G401 (cell line): ENCODE measurements at places on chromosomes 13 and 19.

GRCh38 chr19:55632463-55632834, 8.1 kb upstream of the ZNF784 start:
- DNase-seq = peak; percentile 95

GRCh38 chr13:23463661-23464060, 30.2 kb upstream of the SACS start:
- no peak for DNase-seq

- peak; percentile 55 for DNase-seq
Measured at GRCh38 chr19:36246006-36246481, 31.1 kb downstream of the ZNF146 start.

- no peak for DNase-seq
Measured at GRCh38 chr13:32889986-32890565, 126.1 kb upstream of the KL start.

- DNase-seq = no peak
Measured at GRCh38 chr13:28621449-28621848, 37.5 kb upstream of the POMP start.

DNA sequence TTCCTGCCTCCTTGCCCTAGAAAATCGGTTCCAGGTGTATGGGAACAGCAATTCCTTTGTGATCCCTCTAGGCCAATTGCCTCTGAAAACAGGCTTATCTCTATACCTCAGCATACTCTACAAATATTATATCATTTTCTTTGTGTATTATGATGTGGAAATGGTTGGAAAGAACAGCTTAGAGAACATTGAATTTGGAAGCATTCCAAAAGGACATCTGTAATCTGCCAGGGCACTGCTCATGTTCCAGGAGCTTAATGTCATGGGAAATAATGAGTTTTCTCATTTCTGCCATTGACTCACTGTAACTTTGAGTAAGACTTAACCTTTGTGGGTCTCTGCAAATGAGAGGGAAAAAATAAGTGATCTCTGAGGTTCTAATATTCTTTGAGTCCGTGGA, 147.3 kb downstream of the UFM1 start:
- no peak for DNase-seq

DNA sequence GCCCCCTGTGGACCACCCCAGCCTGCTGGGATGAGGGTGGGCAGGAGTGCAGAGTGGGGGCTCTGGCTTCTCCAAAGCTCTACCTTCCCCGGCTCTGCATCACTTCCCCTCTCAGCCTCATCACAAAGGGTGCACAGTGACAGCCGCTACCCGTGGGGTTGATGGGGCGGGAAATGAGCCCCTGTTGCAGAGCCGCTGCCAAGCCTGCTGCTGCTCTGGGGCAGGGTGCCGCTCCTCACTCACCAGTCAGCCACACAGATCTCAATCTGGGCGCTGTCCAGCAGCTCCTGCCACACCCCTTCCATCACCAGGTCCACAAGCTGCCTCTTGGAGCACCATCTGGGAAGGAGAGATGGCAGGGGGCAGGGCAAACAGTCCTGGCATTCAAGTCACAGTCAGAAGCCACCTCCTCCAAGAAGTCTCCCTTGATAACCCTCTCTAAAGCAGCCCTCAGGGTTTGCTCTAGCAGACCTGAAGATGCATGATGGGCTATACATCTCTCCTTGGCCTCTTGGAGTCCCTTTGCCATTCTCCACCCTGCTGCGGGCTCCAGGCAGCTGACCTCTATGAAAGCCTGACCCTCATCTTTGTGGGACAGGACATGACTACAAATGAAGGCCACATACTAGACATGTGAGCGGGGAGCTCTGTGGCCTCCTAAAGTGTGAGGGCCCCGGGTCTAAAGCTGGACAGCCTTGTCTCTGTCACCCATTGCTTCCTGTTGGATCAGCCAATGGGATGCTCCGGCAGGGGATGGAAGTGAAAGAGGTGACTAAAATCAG, 15.7 kb downstream of the MRPS12 start:
- DNase-seq = no peak

DNA sequence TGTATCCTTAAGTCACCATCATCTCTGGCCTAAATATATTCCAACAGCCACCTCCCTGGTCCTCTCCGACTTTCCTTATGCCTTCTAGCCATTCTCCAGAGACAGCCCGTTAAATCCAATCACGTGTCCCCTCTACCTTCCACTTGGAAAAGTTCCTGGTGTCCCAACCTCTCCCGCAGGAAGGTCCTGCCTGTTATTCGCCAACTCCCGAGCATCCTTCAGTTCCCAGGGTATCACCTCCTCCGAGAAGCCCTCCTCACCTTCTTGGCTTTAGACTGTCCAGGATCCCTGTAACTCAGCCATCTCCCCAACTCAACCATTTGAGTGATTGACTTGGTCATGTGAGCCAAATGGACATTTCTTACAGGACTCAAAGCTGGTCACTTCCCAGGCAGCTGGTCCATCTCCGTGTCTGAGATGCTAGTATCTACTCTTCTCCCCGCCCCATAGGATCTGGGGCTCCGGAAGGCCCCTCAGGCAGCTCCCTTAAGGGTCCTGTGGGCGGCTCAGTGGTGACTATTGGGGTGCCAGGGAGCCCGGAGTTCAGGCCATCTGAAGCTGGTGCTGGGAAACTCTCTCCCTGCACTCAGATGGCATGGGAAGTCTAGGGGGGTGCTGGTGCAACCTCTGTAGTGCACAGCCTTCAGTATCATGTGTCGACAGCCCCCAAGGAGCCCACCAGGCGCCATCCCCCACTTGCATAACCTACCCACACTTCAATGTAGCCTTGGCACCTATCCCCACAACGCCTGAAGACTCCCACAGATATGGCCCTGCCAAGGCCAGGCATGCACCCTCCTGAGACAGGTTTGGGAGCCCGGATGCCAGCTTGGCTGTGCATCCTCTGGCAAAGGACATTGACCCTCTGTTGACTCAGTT, 27.9 kb upstream of the NANOS3 start:
- DNase-seq = no peak

GRCh38 chr13:112072534-112073244, 5.7 kb downstream of the SOX1 start:
- DNase-seq = peak; percentile 4

GRCh38 chr13:98592362-98592732, 15.4 kb upstream of the STK24 start:
- no peak for DNase-seq

GRCh38 chr13:55887561-55887960, 1253.2 kb upstream of the PRR20A start:
- DNase-seq = peak; percentile 6

GRCh38 chr13:34864671-34865070, 77.4 kb upstream of the NBEA start:
- no peak for DNase-seq

DNA sequence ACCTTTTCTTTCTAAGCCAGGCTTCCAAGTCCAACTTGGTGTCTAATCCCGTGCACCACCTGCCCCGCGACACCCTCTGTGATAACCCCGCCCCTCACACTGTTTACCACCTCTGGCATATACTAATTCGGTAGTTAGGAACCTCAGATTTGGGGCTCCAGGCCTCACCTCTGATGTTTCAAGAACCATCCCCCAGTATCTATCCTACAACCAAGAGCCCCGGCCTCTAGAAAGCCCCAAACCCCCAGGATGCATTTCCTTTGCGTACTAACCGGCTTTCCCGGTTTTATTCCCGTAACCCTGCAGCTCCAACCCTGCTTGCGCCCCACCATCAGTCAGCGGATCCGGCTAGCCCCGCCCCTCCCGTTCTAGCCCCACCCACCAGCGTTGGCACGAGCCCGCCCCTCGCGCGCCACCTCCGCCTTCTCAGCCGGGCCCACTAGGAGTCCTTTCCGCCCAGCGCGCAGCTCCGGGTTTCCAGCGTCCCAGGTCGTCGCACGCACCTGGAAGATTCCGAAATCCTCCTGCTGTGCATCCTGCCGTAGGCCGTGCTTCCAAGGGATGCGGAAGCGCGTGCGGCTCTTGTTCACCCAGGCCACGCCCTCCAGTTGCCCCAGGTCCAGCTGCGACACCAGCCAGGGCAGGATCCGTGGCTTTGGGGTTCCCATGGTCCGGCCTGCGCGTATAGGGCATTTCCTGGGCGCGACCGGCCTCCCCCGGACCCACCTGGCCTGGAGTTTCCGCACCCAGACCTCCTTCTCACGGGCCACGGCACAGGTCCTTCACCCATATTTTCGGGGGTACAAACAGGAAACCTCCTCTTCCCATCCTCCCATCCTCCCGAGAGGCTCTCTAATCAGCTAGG, 1.3 kb downstream of the IRF3 start:
- DNase-seq = peak; percentile 87

DNA sequence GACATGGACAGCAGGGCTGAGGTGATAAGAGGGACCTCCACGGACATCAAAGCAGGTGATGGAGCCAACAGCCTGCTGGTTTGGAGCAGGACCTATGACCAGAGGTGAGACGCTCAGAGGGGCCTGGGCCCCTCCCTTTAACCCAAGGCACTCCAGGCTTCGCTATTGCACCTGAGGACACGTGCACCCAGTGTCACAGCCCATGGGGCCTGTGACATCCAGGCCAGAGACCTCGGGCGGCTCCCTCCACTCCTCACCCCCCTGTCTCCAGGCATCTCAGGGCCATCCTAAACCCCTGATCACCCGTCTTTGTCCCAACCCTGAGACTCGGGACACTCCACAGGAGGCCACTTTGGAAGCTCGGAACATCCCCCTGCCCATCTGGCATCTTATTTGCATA, 12.9 kb downstream of the ADGRE5 start:
- no peak for DNase-seq

- DNase-seq = no peak
Measured at GRCh38 chr19:9849791-9850190, 14.7 kb downstream of the PIN1 start.

DNA sequence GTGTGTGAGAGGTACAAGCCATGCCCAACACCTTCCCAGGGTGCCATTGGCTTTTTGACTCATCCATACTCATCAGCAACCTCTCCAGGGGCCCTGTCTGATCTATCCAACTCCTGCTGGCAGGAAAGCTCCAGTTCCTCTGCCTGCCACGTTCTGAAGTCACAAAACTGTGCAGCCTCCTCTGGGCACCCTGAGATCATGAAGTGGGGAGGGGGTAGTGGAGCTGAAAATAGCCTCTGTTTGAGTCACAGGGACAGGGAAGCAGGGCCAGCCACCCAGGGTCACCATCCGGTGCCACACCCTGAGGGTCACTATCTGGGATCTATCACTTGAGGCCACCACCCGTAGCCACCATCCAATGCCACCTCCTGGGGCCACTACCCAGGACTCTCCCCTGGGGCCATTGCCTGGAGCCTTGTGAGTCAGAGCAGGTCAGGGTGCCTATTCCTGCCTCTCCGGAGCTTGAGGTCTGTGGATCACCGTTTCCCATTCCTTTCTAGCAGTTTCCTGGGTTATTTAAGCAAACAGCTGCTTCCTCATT, 172.1 kb downstream of the NUFIP1 start:
- no peak for DNase-seq

DNA sequence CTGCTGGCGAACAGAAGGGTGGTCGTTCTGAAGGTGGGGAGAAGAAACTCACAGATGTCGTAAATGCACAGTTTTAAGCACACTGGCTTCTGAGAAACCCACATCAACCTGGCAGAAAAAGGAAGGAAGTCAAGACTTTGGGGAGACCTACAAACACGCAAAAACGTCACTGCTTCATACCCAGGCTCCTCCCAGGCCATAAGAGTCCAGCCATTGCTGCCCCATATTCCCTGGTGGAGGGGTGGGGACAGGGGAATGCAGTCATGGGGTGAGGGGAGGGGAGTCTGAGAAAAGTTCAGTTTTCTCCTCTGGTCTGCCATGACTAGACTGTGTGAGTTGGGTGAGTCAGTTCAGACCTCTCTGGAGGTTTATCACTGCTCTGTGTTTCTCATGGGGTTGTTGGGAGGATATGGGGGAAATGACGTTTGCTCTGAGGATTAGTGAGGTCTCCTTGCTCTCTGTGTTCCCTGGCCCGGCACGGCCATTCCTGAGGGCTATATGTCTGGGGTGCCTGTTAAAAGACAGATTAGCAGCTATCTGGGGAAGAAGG, 139.0 kb downstream of the FLT1 start:
- no peak for DNase-seq

DNA sequence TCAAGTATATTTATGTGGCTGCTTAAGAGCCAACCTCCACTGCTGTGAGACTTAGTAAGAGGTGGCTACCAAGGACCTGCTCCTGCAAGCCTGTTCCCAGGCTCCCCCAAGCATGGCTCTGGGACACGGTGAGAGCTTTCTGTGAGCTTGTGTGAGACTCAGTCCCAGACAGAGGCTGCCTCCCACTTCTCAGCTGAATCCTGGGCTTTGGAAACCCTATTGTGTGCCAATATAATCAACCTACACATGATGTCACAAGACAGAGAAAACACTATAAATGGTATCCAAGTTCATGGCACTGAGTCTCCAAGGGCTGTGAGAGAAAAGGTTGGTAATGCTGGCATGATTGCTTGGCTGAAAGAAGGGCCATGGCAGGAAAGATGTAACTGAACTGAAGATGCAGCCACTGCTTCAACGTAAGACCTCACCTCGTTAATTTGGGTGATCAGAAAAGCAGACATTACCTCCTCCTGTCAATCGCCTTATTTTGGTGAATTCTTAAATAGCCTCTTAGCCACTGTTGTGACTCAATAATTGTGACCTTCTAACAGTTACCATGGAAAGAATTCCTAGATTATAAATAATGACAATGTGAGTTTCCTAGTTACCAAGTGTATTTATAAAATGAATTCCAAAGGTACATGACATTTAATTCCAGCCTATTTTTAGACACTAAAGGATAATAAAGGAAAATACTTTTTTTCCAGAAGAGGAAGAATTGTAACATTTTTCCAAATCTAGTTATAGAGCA, 332.0 kb downstream of the IRS2 start:
- no peak for DNase-seq

GRCh38 chr19:13398780-13399726, 107.2 kb downstream of the CACNA1A start:
- DNase-seq = peak; percentile 49

DNA sequence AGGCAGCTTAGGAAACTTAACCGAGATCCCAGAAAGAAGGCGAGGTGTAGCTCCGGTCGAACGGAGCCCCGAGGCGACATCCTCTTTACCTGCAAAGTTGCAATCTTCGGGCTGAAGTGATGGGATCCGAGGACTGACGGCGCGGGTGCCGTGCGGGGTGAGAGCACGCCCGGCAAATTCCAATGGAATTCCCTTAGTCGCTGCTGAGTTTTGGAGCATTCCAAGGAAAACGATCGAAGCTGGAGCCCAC, 141 bp downstream of the TRPC4 start:
- no peak for DNase-seq

- peak; percentile 62 for DNase-seq
Measured at GRCh38 chr13:102333320-102334198, 68.3 kb downstream of the FGF14 start.
